ENCODE measurements at places on chromosomes 13 and 19.

DNA sequence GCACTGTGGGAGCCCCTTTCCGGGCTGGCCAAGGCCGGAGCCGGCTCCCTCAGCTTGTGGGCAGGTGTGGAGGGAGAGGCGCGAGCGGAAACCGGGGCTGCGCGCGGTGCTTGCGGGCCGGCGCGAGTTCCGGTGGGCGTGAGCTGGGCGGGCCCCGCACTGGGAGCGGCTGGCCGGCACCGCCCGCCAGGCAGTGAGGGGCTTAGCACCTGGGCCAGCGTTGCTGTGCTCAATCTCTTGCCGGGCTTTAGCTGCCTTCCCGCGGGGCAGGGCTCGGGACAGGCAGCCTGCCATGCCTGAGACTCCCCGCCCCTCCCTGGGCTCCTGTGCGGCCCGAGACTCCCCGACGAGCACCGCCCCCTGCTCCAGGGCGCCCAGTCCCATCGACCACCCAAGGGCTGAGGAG is 405.2 kb upstream of the PRR20A start:
- DNase-seq: no peak

GRCh38 chr13:68810660-68811059 is 1297.0 kb upstream of the ATXN8OS start:
- DNase-seq: no peak

- DNase-seq: no peak
Measured at GRCh38 chr13:45989607-45990006, 62.9 kb downstream of the ZC3H13 start.

GRCh38 chr13:97727991-97728390 is 225.5 kb upstream of the IPO5 start:
- DNase-seq: no peak

DNA sequence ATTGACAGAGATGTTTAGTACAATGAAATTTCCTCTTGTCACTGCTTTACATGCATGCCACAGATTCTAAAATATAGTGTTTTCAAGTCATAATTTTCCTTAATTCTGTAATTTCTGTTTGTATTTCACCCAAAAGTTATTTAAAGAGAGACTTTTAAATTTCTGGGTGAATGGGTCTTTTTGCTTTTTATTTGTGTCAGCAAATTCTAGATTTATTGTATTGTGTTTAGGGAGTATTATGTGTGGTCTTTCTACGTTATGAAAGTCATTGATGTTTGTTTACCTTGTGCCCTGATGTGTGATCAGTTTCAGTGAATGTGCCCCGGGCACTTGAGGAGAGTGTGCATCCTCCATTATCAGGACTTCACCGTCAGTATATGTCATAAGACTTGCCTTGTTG is 92.7 kb downstream of the SGCG start:
- DNase-seq: no peak

DNA sequence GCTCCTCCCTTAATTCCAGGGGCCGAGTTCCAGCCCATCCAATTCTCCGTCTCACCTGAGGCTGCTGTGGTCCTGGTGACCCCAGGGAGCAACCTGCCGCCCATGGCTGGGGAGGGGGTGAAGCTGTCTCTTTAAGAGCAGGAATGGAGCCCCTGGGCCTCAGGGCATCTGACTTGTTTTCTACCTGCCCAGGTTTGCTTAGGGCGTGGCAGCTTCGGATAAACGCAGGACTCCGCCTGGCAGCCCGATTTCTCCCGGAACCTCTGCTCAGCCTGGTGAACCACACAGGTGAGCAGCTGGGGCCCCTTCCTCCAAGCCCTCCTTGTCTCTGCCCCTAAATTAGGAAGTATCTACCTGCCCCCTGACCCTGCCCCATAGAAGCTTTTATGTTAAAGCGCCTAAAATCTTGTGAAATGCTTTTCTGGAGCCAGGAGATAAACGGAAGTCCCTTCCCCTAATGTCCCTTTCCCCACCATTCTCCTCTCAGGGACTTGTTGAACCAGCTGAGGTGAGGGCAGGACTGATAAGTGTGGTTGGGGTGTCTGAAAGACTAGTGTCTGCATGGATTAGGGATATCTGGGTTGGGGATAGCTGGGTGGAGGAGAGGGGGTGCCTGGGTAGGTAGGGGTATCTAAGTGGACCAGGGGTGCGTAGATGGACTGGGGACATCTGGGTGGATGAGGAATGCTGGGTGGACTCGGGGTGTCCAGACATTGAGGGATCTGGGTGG is 614 bp downstream of the FXYD3 start:
- DNase-seq: no peak

- DNase-seq: no peak
Measured at GRCh38 chr19:55208880-55209692, at the start of gene PTPRH. Gene PTPRH (minus strand): TSS chr19:55209501. CDS start chr19:55209433, 68 bp downstream.

GRCh38 chr13:42997381-42997780 is 5.3 kb upstream of the EPSTI1 start:
- no peak for DNase-seq

GRCh38 chr19:5228932-5229777 is 111.5 kb downstream of the PTPRS start:
- no peak for DNase-seq

DNA sequence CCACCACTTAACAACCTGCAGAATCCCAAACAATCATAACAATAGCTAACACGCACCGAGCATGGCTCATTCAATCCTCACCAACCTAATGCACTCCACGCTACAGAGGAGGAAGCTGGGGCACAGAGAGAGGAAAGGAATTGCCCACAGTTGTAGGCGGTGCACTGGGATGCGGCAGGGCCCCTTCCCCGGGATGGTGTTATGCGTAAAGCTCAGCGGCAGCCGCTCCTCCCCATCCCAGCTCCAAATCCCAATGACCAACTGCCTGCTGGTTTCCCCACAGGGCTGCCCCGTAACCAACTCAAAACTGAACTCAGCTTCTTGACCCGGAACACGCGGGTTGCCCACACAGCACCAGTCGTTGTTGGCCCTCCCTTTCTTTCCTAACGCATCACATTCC is 42.2 kb downstream of the SERP2 start:
- no peak for DNase-seq

DNA sequence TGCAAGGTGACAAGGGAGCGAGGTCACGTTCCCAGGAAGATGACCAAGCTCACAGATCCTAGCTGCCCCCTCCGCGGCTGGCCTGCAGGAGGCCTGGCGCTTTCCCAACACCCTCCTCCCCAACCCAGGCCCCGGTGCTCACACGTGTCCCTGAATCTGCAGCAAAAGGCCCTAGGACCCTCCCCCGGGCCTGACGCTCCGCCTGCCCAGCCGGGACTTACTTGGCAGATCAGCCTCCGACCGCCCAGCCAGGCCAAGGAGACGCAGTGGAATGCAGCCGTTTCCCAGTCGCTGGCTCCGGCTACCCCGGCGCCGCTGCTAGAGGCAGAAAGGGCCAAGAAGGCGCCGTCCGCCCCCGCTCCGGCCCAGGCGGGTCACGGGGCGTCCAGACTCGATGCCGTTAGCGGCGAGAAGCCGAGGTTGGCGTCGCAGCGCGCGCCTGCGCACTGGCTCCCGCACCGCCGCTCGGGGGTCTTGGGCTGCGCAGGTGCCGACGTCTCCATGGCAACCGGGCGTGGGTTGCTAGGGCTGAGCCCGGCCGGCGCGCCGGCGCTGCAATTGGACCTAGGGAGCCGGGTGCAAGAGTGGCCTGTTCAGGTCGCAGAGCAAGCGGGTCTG is at the start of gene PNMA8A:
Gene PNMA8A, minus strand, starts transcription at position 448 of the 618 bp plus-strand sequence. CDS start 528 bp downstream, outside the sequence.
- DNase-seq: no peak

GRCh38 chr19:623974-624373 is 9.4 kb downstream of the POLRMT start:
- no peak for DNase-seq

GRCh38 chr19:57947088-57947418 is 453 bp downstream of the ZNF256 start:
- DNase-seq: no peak

GRCh38 chr13:30126903-30127428 is 180.4 kb downstream of the KATNAL1 start:
- DNase-seq: no peak
